ENCODE measurements at places on chromosomes 7 and 10. TPM values are rescaled to one million over a fixed set of nuclear protein-coding genes. Genes with fewer than 3 reads are reported as not detected.

NYAP1 gene
- 1.6 TPM for total RNA-seq

HHEX gene
- total RNA-seq, result 50.5 TPM

SEMA3E gene
- 1.0 TPM for total RNA-seq

AKR1C8 gene
- not detected for total RNA-seq

SH2B2 gene
- 0.52 TPM for total RNA-seq

CWF19L1 gene
- 28.9 TPM for total RNA-seq

KLHDC10 gene
- 27.1 TPM for total RNA-seq

ACSM6 gene
- not detected for total RNA-seq

ASZ1 gene
- total RNA-seq, result not detected

CNPY1 gene
- not detected for total RNA-seq

Measured in dermis lymphatic vessel endothelial cell (primary cell).